ENCODE measurements at places on chromosomes 12 and 14.

- no peak for DNase-seq
Observed at GRCh38 chr14:97710726-97711125, 913.5 kb downstream of the VRK1 start.

DNA sequence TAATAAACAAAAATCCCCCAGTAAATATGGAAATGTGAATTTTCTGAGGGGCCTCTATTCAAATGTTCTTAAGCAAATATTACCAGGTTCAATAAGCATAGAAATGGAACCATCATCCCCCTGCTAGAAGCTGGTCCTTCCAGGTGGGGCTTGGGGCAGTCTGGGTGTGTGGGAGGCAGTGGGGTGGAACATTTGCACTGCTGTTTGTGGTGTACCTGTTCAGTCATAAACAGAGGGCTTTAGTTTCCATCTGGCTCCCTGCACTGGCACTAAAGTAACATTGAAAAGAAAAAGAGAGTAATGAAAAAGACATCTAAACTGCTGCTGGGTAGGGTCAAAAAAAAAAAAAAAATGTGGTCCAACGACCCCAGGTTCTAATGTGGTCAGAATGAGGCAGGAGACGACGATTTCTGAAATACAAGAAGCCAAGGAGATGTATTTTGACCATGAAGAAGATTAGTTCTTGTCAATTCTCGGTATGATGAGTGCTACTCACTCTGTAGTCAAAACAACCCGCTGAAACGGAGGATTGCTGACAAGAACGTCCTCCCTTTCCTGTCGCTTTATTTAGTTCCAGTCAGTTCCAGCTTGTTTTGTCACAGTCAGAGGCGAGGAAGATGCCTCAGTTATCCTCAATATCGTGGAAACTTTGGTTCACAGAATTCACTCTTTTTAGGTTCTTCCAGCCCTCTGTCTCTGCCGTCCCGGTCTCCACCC lies 44.2 kb upstream of the MANSC4 start:
- DNase-seq, result no peak

GRCh38 chr12:121637231-121637914 lies 11.0 kb downstream of the ORAI1 start:
- DNase-seq, result no peak

- DNase-seq, result no peak
Observed at GRCh38 chr12:88729196-88729595, 148.9 kb upstream of the KITLG start.

GRCh38 chr12:30905463-30906009 lies 21.0 kb upstream of the TSPAN11 start:
- DNase-seq, result no peak

DNA sequence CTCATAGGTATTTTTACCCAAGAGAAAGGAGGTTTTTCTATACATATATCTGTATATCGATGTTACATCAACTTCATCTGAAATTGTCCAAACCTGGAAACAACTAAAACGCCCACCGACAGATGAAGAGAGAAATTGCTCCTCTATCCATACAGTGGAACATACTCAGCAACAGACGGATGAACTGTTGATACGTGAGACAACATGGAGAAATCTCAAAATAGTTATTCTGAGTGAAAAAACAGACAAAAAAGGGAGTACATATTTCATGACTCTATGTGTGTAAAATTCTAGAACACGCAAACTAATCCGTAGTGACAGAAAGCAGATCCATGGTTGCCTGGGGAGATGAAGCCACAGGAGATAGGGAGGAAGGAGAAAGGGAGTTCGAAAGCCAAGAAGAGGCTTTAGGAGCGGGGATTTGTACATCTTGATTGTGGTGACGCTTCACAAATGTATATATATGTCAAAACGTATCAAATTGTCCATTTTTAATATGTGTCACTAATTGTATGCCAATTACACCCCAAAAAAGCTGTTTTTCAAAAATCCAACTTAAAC lies 37.6 kb upstream of the C14orf180 start:
- DNase-seq, result no peak

DNA sequence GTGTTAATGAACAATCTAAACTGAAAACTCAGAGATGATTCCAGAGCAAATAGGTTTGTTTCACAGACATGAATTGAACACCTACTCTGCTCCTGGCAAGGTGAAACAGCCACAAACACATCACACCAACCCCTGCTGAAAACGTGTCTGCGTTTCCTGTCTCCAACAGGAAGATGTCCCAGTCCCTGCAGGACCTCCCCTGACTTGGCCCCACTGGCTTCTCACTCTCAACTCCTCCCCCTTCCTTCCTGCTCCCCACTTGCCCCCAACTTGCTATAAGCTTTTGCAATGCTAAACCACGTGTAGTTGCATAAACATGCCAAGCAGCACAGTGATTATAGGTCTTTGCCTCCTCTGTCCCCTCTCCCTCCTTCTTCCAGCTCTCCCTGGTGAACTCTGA lies 567.6 kb downstream of the BCL11B start:
- no peak for DNase-seq

DNA sequence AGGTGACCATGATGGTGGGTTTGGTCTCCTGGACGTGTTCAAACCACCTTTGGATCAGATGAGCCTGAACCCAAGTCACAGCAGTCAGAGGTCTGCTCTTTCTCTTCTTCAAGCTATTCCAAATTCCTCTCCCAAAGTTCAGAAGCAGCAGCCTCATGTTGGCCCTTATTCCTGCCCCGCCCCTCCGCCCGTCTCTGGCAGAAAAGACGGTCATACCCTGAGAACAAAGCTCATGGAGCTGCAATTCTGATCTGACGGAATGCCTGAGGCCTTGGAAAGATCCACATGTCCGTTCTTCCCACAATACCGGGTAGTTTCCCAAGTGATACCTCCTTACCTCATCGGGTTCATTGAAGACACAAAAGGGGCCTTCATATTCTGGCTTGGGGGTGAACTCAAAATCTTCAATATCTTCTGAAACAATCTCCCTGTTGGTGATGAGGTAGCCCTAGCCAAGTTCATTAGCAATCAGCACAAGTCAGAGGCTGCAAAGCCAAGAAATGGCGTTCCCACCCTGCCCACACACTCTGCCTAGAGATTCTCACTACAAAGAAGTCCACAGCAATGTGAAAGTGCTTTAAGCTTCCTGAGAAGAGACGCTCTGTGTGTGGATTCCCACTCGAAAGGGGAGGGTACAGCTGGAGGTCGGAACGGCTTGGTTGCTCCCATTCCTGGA lies 11.2 kb downstream of the POLE start:
- no peak for DNase-seq

DNA sequence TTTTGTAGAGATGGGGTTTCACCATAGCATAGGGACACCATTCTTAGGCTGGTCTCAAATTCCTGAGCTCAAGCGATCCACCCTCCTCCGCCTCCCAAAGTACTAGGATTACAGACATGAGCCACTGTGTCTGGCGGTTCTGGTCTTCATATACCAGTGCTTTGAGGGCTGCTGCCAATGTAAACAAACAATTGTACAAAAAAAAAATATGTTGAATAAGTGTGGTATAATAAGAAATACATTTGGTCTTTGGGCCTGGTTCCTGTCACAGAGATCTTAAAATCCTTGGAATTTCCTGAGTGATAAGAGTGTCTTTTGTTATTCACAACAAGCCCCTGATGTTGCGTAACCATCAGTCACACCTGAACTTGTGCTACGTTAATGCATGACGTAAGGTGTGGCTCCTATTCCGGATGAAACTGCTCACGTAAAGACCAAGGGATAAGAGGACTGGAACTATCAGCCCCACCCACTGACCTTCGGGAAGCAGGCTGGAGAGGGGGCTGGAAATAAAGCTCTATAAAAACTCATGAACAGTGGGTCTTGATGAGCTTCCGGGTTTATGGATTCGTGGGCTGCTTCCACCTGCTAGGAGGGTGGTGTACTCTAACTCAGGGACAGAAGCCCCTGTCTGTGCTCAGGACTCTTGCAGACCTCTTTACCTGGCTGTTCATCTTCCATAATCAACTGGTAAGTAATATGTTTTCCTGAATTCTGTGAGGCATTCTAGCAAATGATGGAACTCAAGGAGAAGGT lies 16.5 kb upstream of the RIMKLB start:
- DNase-seq, result peak; percentile 77
